K562 (cell line): ENCODE measurements at places on chromosomes 2 and 18. TPM values are rescaled to one million over a fixed set of nuclear protein-coding genes. Genes with fewer than 3 reads are reported as not detected.

Gene NT5DC4
- total RNA-seq: 4.7 and 6.8 TPM in 2 replicates

DNA sequence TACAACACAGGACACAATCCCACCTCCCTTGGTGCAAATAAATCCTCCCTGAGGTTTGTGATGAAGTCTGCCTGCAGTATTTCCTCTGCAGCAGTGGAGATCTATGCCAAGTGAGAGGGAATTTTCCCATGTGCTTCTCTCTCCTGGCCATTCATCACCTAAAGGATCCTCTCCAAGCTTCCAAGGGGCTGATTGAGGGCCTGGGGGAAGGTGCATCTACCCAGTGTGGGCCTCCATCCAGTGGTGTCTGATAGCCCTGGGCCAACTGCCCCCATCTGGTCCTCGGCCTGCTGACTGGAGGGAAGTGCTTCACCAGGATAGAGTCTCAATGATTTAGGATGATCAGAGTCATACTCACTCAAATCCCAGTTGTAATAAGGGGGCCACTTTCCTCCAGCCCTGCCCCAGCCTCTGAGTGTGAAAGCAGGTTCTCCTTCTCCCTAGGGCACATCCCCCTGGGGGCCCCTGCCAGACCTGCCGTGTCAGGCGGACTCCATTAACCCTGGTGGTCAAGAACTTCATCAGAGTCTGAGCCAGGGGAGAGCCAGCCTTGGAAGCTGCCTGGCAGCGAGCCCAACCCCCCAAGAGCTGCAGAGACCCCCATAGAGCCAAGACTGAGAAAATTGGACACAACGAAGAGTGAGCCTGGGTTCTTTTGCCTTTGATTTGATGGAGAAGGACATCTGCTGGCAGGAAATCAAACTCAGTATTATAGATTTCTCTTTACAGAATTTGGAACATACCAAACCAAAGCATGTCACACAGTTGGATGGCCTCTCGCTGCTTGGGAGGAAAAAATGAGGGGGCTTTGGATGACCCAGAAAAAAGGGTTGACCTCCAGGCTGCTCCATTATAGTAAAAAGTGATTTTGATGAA lies 509.6 kb downstream of the CMPK2 start:
- DNase-seq: no peak

DNA sequence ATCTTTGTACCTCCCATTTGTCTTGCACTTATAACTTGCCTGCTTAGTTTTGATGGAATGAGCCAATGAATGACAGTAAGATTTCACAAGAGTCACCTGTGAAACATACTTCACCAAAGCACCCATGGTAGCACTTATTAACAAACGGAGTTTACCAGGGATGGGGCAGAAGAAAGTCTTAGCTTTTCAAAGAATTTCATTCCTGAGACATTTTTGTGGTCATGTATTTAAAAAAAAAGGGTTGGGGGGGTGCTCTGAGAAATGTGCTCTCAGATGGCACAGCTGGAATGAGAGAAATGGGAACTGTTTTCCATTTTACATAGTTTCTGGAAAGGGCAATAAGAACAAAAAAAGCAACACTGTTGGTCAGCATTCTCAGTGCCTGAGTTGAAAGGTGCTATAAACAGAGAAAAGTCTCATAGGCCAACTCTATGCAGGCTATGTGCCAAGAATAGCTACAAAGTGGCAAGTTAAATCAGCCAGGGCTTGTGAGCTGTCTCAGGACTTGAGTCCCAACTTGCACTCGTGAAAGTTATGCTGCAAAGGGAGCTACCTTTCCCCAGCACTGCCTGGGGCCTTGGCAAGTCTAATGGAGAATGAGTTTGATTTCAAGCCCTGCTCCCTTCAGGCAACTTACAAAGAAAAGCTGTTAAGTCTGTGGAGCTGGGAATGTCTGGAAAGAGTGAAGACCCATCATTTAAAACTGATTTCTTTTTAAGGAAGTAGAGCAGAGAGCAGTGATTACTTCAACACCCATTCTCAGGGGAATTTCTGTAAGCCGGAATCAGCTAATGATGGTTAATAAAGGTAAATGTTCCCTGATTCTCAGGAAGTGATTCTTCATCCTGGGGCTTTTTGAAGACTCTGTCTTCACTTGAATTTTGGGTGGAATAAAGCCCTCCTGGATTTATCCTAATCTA lies 170.6 kb downstream of the SLC8A1 start:
- no peak for DNase-seq

DNA sequence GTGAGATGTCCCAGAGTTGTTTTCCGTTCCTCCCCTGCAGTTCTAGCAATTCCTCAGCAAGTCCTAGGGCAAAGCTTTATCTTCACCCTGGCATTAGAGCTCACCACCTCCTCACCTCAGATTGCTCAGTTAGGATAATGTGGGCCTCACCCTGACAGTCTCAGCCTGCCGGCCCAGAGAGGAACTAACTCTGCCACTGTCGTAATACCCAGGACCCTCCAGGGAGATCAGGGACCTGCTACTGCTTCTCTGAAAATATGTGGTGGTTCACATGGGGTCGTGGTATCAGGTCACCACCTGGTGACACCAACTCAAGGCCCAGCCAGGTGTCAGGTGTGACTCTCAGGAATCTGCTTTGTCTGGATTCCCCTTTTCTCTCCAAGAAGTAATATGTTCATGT lies 120.7 kb downstream of the FEZ2 start:
- DNase-seq: no peak
